ENCODE measurements at places on chromosomes 1 and 21.

DNA sequence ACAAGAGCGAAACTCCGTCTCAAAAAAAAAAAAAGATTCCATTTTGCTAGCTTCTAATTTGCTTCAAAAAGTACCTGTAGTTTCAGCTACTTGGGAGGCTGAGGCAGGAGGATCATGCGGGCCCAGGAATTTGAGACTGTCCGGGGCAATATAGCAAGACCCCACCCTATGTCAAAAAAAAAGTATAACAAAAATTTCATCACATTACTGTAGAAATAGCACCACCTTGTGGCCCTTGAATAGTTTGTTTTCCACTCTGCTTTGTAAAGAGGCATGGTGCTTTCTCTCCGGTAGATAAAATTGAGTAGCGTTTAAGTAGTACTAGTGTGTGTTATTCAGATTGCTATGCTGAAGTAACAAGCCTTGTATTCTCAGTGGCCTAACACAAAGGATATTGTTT is 18.2 kb upstream of the MSTO1 start:
- peak; percentile 61 for DNase-seq

- DNase-seq = peak; percentile 86
Observed at GRCh38 chr1:219782311-219782710, 146.0 kb downstream of the SLC30A10 start.

GRCh38 chr1:43978551-43979260 is at the start of gene B4GALT2:
Gene B4GALT2 (plus strand): TSS chr1:43979210. CDS start chr1:43981161, 1,951 bp downstream.
- DNase-seq = peak; percentile 41

GRCh38 chr1:66996018-66996682 is 57.8 kb downstream of the SLC35D1 start:
- DNase-seq = peak; percentile 13

- no peak for DNase-seq
Observed at GRCh38 chr1:210445931-210446330, 117.2 kb downstream of the HHAT start.

GRCh38 chr1:228006786-228007048 is at the start of gene WNT3A:
Gene WNT3A (plus strand): TSS chr1:228006998. CDS start chr1:228007129, 131 bp downstream.
- no peak for DNase-seq

- DNase-seq = no peak
Observed at GRCh38 chr1:202144402-202145067, at the start of gene ARL8A. Gene ARL8A (minus strand): TSS chr1:202144737. CDS start chr1:202144572, 165 bp downstream.

- no peak for DNase-seq
Observed at GRCh38 chr1:92949937-92950817, 11.1 kb downstream of the DIPK1A start.

DNA sequence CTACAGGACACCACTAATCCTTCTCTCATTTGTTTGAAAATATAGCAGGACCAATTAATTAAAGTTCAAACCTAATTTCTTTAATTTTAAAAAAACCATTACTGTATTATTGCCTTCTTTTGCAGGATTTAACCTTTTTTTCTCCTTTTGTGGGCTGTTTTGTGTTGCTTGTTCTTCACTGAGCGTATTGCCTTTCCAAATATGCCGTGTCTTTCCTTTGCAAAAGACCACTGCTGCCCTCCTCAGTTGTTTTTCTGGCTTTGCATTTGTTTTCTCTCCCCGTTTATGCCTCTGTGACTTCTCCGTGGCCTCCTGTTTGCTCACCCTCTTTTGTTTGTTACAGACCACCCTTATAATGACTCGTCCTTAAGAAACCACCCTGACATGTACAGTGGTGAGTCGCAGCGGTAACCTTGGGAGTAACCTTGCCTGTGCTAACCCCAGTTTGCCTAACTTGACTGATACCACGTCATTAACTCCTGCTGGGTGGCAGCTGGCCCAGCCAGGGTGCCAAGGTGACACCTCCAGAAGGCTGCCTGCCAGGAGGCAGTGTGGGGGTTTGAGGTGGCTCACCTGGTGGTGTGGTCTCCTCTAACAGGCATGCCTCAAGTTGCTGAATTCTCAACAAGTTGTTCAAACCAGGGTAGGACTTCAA is 81.1 kb upstream of the CNTN2 start:
- peak; percentile 27 for DNase-seq

GRCh38 chr21:29677326-29677725 is 262.5 kb downstream of the GRIK1 start:
- DNase-seq = no peak

GRCh38 chr1:97739596-97740103 is 181.2 kb downstream of the DPYD start:
- DNase-seq = no peak

DNA sequence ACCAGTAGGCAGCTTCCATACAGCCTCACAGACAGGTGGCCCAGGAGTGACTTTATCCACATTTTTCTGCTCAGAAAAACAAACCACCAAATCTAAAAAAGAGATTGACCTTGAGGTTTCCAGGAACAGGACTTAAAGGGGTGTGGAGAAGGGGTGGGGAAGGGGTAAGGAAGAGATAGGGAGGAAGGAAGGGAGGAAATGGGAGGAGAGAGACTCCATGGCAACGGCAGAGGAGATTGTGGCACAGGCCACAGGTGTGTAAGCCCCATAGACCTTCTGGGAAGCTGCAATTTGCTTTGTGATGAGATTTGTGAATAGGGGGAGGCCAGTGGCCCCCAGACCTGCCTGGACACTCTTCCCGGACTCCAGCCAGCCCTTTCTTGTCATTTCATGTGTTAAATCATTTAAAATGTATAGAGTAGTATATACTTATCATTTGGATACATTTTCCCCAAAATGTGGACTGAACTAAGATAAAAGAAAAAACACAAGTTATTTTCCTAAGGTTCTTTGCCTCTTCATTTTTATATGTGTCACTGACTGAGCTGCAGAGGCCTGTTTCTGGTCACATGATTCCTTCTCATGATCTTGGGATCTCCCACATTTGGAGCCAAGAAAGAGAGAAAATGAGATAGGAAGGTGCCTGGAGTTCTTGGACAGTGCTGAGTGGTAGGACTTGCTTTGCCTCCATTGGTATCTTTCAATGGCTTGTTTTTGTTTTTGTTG is 55.5 kb downstream of the CLIC6 start:
- DNase-seq = no peak

DNA sequence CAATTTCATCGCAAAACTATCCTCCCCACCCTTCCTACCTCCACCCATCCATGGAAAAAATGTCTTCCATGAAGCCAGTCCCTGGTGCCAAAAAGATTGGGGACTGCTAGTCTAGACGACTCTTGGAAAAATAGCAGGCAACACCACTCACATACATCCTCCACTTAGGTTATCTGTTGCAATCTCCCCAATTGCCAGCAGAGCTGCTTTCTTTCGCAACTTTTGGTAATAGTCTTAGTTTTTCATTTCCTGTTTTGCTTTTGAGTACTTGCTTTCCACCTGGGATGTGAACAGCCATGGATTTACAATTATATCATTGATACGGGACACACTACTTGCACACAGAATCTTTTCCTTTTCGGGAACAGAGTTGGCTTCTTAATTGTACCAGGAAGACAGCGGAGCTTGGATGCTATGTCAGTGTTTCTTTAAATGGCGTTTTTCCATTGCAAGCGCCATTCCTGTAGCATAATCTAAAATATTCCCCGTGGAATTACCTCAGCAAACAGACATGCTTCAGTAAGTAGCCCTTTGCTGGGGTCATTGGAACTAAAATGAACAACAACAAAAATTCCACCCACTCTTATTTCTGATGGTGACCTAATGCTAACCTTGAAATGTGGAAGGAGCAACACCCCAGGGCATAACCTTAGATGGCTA is 183.3 kb upstream of the ADGRL2 start:
- DNase-seq = no peak

- DNase-seq = no peak
Observed at GRCh38 chr1:213934649-213935048, 53.1 kb upstream of the PROX1 start.

GRCh38 chr21:41957991-41958766 is 4.4 kb upstream of the C2CD2 start:
- DNase-seq = peak; percentile 87

DNA sequence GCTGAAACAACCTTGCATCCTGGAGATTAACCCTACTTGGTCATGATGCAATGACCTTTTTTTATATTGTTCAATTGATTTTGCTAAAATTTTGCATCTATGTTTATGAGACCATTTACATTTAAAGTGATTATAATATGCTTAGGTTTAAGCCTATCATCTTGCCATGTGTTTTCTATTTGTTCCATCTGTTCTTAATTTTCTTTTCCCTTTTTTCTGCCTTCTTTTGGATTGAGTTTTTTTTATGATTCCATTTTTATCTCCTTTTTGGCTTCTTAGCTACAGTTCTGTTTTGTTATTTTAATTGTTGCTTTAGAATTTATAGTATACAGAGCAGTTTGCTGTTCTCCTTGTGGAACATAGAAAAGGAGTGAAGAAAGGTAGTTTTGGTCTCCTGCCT is 385.1 kb upstream of the USP24 start:
- DNase-seq = no peak

DNA sequence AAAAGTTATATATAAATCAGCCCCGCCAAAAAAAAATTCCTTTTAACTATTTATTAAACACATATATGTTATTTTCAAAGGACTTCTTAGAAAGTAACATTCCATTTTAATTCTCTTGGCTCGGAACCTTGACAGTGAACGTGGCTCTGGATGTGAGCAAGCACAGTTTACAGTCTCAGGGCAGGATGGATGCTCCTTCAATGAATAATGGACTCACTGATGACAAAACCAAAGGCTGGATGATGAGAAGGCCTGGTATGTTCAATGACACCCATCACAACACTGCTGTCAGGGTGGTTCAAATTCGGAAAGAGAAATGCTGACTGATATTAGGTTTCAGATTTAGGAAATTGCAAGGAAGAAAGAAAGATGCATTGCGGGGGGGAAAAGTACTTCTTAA is 148.8 kb downstream of the SIPA1L2 start:
- no peak for DNase-seq

- peak; percentile 88 for DNase-seq
Observed at GRCh38 chr1:154955039-154955717, 721 bp downstream of the PBXIP1 start.

GRCh38 chr1:84936116-84936810 is 43.3 kb upstream of the LPAR3 start:
- DNase-seq = peak; percentile 66

GRCh38 chr21:45348591-45349327 is 56.2 kb upstream of the COL18A1 start:
- DNase-seq = no peak
